ENCODE measurements at places on chromosomes 5 and 9. TPM values are rescaled to one million over a fixed set of nuclear protein-coding genes. Genes with fewer than 3 reads are reported as not detected.
A peak's percentile ranks its signal among the peaks of the same experiment; 100 is the strongest.

SLC25A2 gene
- total RNA-seq: 0.42 TPM

GRCh38 chr5:78604689-78605285 lies 43.8 kb downstream of the LHFPL2 start:
- ATAC-seq: no peak

- no peak for ATAC-seq
Measured at GRCh38 chr9:130642926-130643325, 21.5 kb upstream of the PRDM12 start.

SPOUT1 gene
- total RNA-seq: 51.4 TPM

GRCh38 chr9:127506814-127507750 lies 55.8 kb downstream of the LRSAM1 start:
- no peak for ATAC-seq

TRIM36 gene
- total RNA-seq: 0.13 TPM

GRCh38 chr5:74640954-74641734 lies 616 bp upstream of the ENC1 start:
- ATAC-seq: peak; percentile 32
